ENCODE measurements at places on chromosomes 13 and 19. TPM values are rescaled to one million over a fixed set of nuclear protein-coding genes. Genes with fewer than 3 reads are reported as not detected.

GRCh38 chr13:80901111-80901510 is 560.2 kb upstream of the SPRY2 start:
- no peak for DNase-seq

DNA sequence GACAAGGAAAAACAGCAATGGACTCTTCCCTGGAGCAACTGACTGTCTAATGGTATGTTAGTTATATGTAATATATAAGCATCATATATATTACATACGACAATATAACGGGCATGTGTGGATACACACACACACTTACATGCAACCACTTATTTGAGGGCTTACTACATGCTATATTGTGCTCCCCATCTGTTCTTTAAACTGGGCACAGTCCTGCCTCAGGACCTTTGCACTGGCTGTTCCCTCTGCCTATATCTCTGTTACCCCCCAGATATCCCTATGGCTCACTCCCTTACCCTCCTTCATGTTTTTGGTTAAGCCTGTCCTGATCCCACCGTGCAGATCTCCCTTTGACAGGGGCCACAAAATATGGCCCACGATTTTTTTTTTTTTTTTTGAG is 10.2 kb downstream of the TICAM1 start:
- DNase-seq: no peak

DNA sequence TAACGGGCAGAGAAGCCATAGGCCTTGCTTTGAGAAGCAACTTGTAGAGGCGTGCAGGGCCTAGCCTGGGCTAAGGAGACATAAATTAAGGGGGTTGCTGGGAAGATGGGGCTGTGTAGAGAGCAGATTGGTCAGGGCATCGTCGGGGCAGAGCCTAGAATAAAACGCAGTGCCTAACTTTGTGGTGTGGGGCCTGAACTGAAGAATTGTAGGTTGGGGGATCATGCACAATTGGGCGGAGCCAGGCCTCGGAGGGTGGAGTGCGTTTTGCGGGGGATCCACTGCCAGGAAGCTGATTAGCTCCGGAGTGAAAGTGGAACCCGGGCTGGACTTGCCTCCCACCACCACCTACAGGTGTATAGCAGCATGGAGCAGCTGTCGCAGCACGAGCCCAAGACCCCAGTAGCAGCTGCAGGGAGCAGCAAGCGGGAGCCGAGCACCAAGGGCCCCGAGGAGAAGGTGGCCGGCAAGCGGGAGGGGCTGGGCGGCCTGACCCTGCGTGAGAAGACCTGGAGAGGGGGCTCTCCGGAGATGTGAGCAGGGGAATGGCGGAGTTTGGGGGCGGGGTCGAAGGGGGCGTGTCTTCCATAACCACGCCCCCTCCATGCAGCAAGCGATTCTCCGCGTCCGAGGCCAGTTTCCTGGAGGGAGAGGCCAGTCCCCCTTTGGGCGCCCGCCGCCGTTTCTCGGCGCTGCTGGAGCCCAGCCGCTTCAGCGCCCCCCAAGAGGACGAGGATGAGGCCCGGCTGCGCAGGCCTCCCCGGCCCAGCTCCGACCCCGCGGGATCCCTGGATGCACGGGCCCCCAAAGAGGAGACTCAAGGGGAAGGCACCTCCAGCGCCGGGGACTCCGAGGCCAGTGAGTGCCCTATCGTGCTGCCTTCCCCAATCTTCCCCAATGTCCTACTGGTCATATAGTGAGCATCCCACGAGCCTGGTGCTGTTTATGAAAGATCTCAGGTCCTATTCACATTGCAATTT is 13.8 kb downstream of the DNASE2 start:
- no peak for DNase-seq

The ZNF429 gene
- 0.79 TPM for total RNA-seq

- no peak for DNase-seq
These were observed 19.3 kb upstream of the DPP9 start for GRCh38 chr19:4742723-4743646.

DNA sequence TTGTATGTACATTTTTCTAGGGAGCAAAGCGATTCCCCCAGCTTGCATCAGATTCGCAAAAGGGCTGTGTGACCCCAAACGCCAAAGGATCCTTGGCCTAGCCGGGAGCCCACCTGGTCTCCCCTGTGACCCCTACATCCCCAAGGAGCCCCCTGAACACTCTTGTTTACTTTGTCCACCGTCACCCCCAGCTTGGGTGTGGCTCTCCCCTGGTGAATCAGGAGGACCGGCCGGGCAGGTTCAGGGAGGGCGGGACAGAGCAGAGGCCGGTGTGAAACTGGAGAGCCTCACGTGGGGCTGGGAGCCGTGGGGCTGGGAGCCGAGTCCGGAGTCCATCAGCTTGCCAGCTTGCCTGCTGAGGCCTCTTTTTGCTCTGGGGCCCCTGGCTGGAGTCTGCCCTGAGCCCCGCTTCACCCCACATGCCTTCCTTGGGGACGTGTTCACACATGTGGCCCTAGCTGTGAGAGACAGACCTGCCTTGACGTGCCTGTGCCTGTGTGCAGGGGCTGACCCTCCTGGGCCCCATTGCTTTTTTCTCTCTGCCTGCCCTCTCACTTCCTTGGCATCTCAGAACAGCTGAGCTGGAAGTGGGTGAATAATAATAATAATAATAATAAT is 2.0 kb downstream of the ITPKC start:
- no peak for DNase-seq

- DNase-seq: no peak
These were observed 5.0 kb downstream of the JAK3 start for GRCh38 chr19:17842663-17843291.

The GRIN3B gene
- total RNA-seq: 0.59 TPM

- DNase-seq: no peak
These were observed 22.9 kb upstream of the MYDGF start for GRCh38 chr19:4693078-4693350.

- no peak for DNase-seq
These were observed 24.5 kb downstream of the EFNA2 start for GRCh38 chr19:1309977-1310852.

- DNase-seq: no peak
These were observed 12.4 kb downstream of the JAK3 start for GRCh38 chr19:17835182-17836006.

DNA sequence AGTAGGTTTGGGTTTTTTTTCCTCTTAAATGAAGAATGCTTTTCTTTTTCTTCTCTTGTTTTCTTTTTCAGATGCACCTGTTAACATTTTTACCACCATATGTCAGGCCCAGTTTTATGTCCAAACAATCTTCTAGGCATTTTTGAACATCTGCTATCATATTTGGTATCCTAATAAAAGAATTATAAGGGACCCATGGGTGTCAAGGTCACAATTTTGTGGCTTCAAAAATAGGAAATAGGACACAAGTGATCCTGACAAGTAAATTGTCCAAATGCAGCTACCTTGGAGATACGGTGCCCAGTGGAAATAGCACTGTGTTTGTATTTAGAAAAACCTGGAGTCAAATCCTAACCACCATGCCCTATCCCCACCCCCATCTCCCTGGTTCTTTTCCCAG is 270.3 kb downstream of the MZT1 start:
- no peak for DNase-seq

The GPR12 gene
- not detected for total RNA-seq

The ZNF709 gene
- 2.6 TPM for total RNA-seq

GRCh38 chr13:35566340-35566739 is 89.9 kb upstream of the MAB21L1 start:
- no peak for DNase-seq

- no peak for DNase-seq
These were observed 10.3 kb downstream of the CELF5 start for GRCh38 chr19:3234800-3235199.

GRCh38 chr13:98771838-98772611 is 19.6 kb upstream of the SLC15A1 start:
- no peak for DNase-seq

The PPP1R13L gene
- total RNA-seq: 8.6 TPM

The CD177 gene
- total RNA-seq: not detected

DNA sequence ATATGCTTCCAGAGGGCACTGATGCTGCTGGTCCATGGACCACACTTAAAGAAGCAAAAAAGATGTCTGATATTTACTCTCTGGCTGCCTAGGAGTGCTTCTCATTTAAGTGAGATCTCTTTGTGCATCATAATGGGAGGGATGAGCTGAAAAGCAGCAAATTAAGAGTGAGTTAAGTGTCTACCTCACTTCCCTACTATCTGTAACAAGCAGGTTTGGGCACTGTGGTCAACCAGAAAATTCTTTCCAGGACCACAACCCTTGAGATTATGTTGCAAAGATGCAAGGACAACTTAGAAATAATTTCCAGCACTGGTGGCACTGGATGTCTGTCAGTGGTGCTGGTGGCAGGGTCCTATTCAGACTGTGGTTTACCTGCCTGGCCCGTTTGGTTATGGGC is 52.1 kb upstream of the USPL1 start:
- no peak for DNase-seq

GRCh38 chr19:6269101-6269886 is 10.5 kb downstream of the MLLT1 start:
- DNase-seq: no peak

The ZNF284 gene
- total RNA-seq: 2.6 TPM

DNA sequence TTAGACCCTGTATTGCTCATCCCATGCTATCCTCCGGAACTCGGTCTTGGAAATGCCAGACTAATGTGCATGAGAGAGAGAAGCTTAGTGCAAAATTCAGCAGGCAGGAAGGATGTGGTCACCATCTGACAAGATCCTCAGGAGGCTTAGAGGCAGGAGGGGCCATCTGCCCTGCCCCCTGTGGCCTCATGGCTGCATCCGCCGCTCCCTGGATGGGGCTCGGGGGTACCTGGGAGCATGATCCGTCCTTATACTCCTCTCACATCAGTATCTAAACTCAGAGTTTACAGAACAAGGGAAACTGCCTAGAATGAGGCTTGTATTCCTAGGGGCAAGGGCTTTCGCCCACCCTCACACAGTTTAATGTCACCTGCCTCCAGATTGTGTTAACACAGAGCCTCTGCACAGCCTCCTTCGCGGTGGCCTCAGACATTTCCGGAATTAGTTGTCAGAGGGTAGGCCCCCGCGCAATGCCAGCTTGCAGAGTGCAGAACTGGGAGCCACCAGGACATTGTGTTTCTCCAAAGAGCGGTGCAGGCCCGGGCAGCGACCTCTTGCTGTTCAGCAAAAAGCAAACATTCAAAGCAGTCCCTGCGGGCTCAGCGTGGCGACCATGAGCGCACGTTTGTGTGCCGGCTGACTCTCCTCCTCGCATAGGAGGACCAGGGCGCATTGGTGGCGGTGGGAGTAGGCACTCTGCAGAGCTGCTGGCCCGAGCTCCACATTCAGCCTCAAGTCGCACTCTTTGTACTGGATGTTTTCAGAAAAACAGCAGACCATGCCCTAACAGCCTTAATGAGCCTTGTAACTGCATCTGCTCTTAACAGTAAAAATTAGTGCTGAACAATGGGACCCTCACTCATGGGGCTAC is 39.1 kb downstream of the GPR12 start:
- DNase-seq: no peak

The NLRP5 gene
- not detected for total RNA-seq

DNA sequence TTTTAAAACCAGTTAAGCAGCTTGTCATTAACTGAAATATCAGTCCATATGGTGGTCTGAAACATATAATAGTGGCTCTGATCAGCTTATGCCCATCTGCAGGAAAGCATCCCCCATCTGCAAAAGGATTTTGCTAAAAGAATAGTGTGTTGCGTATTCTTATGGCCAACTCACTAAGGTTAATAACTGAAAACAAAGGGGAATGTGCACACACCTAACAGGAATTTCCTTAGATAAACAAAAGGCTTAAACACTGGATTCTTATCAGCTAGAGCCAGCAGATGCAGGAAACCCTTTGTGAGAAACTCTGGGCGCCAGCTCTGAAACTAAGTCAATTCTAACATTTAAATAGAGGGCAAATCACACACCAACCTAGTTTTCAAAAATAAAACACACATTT is 22.1 kb downstream of the VPS36 start:
- DNase-seq: peak; percentile 95

The SIGLECL1 gene
- total RNA-seq: not detected

The CRLF1 gene
- total RNA-seq: not detected

The TBXA2R gene
- 0.66 TPM for total RNA-seq

- no peak for DNase-seq
These were observed 71.8 kb downstream of the PTPRS start for GRCh38 chr19:5268801-5269200.

GRCh38 chr13:35283856-35284255 is 192.6 kb downstream of the MAB21L1 start:
- no peak for DNase-seq

GRCh38 chr19:12838182-12838885 is at the start of gene MAST1:
TSS of gene MAST1 (plus strand) at chr19:12838515. CDS start at chr19:12838573, 58 bp downstream.
- no peak for DNase-seq

DNA sequence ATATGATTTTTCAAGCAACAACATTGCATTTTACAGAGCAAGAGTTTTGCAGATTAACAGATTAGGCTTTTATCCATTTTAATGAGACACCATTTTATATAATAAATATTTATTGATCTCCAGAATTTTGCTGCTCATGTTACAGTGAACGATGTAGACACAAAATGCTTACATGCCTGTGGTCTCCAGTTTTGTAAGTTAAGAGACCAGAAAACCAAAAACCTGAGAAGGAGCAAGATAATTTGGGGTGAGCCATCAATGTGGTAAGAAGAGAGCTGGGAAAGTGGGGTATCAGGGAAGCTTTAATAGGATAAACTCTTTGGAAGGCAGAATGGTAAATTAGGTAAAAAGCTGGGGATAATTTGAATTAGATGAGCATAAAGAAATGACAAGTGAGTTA is 2100.5 kb upstream of the PCDH20 start:
- no peak for DNase-seq

DNA sequence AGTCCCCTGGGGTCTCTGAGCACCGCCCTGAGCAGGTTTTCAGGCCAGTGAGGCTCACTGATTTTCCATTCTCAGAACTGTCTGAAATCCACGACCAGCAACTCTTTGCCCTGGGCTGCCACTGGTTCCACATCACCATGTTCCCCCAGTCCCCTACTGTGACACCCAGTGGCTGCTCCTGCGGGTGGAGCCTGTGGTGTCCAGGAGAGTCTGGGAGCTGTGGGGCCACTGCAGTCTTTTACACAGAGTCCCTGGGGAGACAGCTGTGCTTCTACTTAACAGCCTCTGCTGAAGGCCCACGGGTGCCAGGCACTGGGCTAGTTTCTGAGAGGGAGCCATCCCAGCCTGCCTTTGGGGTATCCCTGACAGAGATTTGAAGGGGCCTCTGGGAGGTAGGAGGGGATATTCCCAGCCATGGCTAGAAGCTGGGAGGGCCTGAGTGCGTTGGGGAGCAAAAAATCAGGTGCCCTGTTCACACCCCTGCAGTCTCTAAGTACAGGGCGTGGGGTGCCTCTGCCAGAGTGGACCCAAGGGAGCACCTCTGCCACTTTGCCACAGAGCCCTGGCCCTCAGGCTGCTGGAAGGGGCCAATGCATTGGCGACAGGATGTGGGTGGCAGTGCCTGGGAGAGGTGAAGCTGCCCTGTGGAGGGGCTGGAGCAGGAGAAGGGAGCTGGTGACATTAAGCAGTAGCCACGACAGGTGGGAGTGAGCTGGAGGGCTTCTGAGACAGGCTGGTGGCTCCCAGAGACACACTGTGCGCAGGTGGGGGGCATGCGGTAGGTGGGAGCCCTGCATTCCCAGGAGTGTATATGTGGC is 200.2 kb upstream of the ZNF536 start:
- DNase-seq: no peak
